Activated naive CD4-positive, alpha-beta T cell (primary cell): ENCODE measurements at places on chromosomes 5 and 9.

DNA sequence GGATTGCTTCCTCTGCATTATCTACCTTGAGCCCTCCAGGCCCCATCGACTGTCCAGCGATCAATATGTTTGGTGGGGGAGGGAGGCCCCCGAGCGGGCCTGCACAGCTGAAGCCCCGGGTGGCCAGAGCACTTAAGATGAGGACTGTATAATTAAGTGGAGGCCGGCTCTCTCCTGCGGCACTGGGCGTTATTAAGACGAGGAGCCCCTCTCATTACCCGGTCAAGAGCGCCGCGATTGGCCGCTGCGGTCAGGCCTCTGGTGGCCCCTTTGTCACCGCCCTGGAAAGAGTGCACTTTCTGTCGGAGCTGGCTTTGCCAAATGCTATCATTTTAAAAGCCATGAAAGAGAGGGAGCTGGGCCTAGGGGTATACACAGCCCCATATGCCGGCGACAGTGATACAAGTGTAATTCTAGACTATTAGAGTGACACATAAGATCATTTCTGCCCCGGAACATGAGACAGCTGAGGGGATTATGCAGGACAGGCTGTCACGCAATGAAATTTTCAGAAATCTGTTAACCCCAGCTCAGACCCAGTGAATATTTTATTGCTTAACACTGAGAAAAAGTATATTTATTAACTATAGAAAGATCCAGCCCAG is 106.3 kb upstream of the IRX1 start:
- no peak for DNase-seq

GRCh38 chr9:96436063-96436455 is 13.9 kb upstream of the HABP4 start:
- DNase-seq, result no peak

- DNase-seq, result no peak
These were observed 43.9 kb downstream of the CYFIP2 start for GRCh38 chr5:157309796-157310195.

DNA sequence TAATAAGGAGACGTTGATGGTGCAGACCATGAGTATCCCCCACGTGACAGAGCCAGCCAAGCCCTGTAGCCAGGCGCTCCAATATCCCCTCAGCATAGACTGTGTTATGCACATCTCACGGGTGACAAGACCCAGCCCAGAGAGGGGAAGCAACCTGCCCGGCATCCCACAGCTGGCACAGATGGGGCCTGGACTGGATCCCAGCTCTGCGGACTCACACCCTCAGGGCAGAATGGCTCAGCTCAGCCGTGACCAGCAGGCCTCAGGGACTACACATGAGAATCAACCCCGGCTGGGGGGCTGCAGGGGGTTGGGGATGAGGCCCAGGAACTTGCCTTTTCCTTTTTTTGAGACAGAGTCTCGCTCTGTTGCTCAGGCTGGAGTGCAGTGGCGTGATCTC is 11.7 kb downstream of the FIBCD1 start:
- DNase-seq, result no peak

GRCh38 chr9:97806721-97807120 is 46.3 kb upstream of the FOXE1 start:
- DNase-seq, result no peak

DNA sequence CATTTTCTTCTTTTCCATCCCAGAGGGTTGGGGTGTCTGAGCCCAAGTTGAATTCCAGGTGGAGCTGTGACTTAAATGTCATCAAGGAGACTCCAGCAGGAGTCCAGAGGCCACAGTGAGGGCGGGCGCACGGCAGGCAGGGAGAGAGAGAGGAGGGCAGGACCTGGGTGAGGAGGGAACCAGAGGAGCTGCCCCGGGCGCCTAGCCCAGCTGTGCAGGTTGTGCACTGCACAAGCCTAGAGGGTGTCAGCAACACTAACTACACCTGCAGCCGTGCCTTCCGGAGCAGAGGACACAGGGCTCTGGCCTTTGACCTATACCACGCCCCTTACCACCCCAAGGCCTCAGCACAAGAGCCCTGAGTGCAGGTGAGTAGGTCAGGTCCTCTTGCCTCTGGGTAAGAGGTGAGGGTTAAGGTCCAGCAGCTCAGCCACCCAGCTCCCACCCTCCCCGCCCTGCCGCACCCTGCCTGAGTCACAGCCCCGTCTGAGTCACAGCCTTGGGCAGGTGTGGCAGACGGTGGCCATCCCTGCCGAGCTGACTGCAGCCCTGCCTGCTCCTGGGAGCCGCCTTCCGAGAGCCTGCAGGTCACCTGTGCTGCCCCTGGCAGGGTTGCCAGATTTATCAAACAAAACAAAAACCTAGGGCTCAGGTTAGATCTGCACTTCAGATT is 6.4 kb upstream of the AGPAT2 start:
- DNase-seq, result no peak

- no peak for DNase-seq
These were observed 1.1 kb upstream of the JADE2 start for GRCh38 chr5:134524272-134524825.

DNA sequence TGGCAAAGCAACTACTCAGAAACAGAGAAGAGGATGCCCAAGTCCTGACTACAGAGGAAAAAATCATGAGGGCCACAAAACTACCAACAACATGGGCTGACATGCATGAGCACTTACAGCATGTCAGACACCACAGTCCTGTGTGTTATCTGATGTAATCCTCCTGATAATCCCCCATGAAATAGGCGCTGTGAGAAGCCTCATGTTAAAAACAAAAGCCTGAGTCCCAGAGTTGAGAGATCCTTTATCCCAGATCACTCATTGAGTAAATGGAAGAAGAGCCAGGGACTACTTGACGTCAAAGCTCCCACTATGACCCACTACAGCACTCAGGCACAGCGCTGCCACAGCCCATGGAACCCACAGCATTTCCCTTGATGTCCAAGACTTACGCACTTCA is 7.2 kb upstream of the SPOCK1 start:
- DNase-seq, result no peak

DNA sequence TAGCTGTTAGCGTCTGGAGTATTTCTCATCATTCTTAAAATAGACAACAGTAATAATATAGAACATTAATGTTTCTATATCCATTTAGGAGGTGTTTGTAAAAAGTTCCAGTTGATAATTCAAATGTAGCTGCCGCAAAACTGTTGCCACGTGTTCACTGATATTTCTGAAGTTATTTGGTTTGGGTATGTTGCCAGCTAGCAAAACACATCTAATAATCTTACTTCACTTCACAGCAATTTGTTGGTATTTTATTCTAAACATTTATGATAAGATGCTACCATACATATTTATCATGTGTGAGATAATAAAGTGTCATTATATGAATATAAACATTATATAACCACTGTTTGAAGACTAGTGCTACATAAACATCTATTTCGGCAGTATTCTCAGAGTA is 101.6 kb downstream of the CDH12 start:
- DNase-seq, result no peak

DNA sequence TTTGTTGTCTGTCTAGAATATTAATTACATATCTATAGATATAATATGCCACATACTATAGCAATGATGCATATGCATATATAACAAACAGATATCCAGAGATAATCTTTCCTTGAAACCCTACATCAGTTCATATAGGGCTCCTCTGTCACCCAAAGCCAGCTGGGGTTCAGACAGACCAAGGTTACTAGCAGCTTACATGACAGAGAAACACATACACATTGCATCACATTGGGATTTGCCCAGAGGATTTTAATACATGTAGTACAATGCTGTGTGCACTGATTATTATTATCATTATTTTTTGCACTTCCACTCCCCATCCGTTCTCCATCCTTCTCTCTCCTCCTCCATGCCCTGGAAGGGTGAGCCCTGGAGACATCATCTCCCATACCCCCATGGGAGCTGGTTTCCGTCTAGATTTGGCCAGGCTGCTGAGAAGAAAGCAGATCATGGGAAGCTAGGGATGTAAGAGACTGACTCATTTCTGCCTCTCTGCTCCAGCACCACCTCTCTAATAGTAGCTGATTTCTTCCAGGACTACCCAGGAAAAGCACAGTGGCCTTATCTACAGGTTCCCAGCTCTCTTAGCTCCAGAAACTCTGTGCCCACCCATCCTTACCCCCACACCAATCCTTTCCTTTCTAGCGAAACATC is 23.3 kb downstream of the FST start:
- DNase-seq, result no peak

- no peak for DNase-seq
These were observed 187.4 kb upstream of the SLC24A2 start for GRCh38 chr9:19976226-19976625.

- no peak for DNase-seq
These were observed 13.5 kb downstream of the TMC1 start for GRCh38 chr9:72534931-72535330.

DNA sequence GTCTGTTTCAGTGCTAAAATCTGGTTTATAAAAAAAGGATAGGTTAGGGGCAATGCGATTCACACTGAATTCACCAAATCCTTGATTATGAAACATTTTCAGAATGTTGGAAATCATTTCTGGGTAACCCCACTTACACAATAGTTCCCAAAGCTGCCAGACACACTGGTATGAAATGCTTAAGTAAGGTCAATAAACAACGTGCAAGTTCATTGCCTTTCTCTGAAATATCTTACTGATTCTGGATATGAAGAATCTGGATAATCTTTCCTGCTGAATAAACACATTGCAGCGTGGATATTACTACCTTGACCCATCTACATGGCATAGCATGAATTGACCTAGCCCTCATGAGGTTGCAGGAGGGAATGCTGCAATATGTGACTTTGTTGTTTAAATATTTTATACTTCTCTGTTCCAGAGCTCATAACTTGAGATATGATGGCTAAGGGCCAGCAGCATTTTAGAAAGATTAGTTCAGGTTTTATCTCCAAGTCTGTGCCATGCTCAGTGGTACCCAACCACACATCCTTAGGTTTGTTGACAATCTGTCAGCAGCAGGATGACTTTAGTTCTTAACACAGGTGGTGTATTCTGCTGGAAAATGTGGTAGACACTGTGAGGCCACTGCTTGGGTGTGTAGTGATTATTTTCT is 121.0 kb downstream of the NREP start:
- no peak for DNase-seq

- DNase-seq, result no peak
These were observed 19.9 kb upstream of the LPCAT1 start for GRCh38 chr5:1543398-1544293.

DNA sequence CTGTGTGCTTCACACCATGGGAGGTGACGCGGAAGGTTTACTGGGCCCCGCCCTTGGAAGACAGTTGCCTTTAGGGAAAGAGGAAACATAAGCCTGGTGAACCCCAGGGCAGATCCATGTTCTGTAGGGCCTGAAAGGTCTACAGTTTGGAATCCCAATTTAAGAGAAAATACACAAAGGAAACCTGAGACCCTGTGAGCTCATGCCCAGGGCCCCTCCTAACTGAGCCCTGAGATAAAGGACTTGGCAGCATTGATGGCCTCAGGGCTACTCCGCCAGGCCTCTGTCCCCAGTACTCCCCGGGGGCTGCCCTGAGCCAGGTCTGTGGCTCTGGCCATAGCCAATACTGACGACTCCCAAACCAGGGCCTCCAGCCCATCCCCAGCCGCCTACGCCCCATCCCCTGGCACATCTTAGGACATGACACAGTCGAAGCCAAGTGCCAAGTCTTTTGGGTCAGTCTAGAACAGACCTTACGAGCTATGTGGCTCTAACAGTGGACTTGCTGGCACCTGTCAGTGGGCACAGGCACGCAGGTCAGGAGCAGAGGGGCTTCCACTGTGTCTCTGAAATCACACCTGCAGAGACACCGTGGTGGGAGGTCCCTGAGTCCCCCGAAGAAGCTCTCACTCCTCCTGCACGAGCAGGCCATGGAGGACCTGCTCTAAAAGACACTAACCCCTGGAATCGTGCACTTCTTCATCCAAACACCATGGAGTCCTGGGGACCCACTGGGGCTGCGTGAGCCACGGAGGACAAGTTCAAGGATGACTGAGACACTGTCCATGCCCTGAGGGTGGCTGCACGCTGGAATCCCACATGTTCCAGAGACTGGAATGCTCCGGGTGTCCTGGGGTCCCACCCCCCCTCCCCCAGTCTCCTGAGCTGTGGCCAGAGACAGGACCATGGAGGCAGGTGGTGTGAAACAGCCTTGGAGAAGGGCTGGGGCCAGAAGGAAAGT is 40.3 kb upstream of the BARHL1 start:
- DNase-seq, result no peak

GRCh38 chr9:87443461-87443860 is 54.2 kb upstream of the DAPK1 start:
- no peak for DNase-seq

GRCh38 chr5:83744821-83745220 is 24.2 kb upstream of the HAPLN1 start:
- no peak for DNase-seq

- peak; percentile 54 for DNase-seq
These were observed 75.0 kb downstream of the STK10 start for GRCh38 chr5:172113036-172113435.

GRCh38 chr9:110109333-110110092 is 98.4 kb downstream of the C9orf152 start:
- DNase-seq, result no peak

GRCh38 chr9:134128727-134129679 is 6.9 kb upstream of the WDR5 start:
- no peak for DNase-seq

DNA sequence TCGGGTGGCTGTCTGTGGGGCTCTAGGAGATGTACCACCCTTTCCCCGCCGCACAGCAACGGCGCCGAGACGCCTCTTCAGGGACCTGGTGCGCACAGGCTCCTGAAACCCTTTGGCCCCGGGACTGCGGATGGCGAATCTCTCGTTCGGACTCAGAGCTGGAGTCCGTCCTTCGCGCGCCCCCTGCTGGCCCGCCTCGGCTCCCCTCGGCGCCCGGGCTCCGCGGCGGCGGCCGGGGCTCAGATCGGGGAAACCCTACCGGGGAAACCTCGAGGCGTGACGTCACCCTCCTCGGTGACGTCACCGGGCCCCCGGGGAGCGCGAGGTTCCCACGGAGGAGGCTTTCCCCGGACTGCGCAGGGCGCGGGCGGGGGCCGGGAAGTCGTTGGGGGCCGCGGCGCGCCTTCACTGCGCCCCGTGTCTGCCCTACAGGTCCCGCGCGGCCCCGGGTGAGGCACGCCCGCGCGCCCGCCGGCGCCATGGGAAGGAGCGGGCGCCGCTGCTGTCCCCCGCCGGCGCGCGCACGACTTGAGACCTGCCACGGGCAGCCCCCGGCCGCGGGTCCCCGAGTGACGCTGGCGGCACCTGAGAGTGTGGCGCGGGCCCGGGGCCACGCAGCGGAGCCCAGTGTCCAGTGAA is 7.9 kb downstream of the PRR7 start:
- peak; percentile 90 for DNase-seq

DNA sequence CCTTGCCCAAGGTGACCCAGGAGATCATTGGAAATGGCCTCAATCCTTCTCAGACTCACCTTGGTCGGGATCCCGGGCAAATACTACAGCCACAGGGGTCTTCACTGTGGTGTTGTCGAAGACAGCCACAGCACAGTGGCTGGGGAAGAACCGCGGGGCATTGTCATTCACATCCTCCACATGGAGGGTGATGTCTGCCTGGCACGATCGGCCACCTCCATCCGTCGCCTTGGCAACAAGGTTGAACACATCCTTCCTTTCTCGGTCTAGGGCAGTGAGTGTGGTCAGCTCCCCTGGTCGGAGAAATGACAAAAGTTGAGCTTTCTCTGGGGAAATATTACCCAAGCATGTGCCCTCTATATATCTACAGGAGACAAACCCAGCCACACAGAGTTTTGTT is 56.8 kb downstream of the FAT2 start:
- no peak for DNase-seq

- no peak for DNase-seq
These were observed 62.9 kb downstream of the HSD17B4 start for GRCh38 chr5:119515192-119515591.

- no peak for DNase-seq
These were observed 198.1 kb downstream of the TMEM167A start for GRCh38 chr5:82879089-82879488.
